Hypothalamus (tissue), 51 donors: ENCODE measurements at places on chromosomes 2 and 18.
A peak's percentile ranks its signal among the peaks of the same experiment; 100 is the strongest.

GRCh38 chr2:205582366-205582765, 99.9 kb upstream of the NRP2 start:
- no peak for DNase-seq

DNA sequence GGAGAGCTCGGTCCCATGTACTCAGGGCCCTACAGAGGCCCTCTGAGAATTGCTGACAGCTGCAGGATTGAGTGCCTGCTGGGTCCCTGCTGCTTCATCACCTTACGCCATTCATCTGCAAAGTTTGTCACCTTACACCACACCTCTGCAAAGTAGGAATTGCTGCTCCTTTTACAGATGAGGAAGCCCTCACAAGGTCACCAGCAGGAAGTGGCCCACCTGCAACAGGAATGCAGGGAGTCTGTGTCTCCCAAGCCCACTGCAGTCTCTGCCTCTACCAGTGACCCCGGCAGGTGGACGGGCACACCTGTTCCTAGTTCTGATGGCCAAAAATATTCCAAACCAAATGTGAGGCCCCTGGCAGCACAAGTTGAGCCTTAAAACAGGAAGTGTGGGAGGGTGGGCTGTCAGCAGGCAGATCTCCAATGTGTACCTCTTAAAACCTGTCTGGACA, 441.4 kb downstream of the NBAS start:
- no peak for DNase-seq

DNA sequence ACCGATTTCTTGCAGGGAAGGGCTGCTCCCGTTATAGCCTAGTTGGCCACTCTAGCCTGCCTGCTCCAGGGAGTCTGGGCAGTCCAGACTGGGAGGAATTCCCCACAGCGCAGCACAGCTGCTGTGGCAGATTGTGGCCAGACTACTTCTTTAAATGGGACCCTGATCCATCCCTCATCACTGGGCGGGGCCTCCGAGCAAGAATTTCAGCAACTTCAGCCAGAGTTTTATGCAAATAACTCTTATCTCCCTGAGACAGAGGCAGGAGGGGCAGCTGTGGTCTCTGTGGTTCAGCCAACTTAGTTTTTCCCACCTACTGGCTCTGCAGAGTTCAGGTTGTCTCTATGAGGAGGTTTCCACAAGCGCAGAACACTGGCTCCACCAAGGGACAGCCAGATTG, 1583.2 kb downstream of the SUCLG1 start:
- DNase-seq, result no peak

DNA sequence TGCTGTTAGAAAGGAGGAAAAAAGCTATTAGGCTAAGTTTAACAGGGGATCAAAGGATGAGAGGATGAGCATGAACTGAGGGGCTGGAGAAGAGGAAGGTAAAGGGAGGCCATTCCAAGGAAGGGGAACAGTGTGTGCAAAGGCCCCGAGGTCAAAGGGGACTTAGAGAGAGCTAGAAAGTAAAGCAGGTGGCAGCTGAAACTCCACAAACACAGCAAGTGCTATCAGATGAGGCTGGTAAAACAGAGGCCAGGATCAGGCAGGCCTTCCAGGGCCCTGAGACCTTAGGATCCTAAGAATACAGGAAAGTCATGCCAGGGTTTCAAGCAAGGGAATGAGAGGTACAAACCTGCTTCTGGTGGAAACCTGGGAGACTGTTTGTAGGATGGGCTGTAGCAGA, 5.8 kb downstream of the HDAC4 start:
- DNase-seq, result no peak

DNA sequence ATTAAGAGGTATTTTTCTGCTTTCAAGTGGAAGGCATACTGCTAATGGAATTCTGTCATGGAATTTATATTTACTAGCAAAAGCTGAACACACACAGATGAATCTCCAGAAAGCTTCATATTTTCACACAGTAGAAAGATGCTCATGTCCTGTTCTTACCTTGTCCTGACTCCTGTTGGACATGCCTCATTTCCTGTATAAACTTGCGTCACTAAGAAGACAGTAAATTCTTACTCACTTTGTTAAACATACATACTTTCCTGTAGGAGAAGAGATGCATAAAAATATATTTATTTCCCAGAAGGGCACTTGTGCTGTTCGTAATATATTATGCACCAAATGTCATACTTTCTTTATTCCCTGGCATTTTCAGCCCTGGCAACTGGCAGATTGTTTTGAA, 238.3 kb upstream of the RASGRP3 start:
- no peak for DNase-seq

GRCh38 chr2:226304308-226304707, 495.3 kb downstream of the IRS1 start:
- DNase-seq, result no peak

- no peak for DNase-seq
Observed at GRCh38 chr2:220857368-220857767, 714.7 kb downstream of the EPHA4 start.

- DNase-seq, result no peak
Observed at GRCh38 chr2:47302308-47302707, 100.6 kb upstream of the MSH2 start.

- no peak for DNase-seq
Observed at GRCh38 chr2:164847981-164848741, 6.5 kb upstream of the COBLL1 start.

GRCh38 chr2:96236882-96237281, 28.3 kb upstream of the STARD7 start:
- DNase-seq, result no peak

DNA sequence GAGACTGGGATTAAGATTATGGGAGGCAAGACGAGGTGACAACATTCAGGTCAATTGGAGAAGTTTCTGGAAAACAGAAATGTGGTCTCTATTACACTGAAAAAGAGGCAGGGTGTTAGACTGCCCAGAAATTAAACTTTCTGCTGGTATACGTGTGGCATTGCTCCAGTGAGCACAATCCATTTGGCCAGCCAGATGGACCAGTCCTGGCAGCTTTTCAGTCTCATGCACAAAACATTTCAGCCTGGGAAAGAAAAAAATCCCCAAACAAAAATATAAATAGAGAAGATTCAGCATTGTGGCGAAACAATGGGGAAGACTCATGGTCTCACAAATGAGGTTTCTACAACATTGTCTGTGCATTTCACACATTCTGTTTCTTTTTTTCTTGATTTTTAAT, 113.9 kb downstream of the HNMT start:
- peak; percentile 24 for DNase-seq

DNA sequence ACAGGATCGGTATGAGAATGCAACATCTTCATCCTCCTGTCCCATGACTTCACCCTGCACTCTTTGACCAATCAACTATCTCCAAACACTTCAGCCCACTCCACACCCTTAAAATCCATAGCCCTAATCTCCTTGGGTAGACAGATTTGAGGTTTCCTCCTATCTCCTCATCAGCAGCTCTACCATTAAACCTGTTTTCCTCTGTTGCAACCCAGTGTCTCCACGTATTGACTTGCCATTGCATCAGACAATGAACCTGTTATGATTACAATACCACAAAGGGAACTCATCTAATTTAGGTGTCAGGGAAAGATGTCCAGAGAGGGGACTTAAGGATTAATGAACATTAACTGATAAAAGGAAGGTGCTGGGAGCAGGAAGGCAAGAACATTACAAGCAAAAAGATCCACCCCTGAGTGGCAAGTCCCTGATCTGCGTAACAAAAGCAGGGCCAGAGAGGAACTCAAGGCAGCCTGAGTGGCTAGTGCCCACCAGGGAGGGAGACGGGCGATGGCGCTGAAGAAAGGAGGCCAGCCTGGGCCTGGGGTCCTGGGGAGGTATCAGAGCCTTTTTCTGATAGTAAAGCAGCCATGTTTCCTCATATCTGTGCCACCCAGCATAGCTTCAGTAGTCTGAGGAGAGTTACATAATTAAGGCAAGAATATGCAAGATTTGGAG, 44.6 kb downstream of the AKAIN1 start:
- DNase-seq, result no peak

- no peak for DNase-seq
Observed at GRCh38 chr2:201572846-201573508, 70.3 kb downstream of the TMEM237 start.

GRCh38 chr2:134207589-134208209, 46.2 kb upstream of the MGAT5 start:
- DNase-seq, result no peak

DNA sequence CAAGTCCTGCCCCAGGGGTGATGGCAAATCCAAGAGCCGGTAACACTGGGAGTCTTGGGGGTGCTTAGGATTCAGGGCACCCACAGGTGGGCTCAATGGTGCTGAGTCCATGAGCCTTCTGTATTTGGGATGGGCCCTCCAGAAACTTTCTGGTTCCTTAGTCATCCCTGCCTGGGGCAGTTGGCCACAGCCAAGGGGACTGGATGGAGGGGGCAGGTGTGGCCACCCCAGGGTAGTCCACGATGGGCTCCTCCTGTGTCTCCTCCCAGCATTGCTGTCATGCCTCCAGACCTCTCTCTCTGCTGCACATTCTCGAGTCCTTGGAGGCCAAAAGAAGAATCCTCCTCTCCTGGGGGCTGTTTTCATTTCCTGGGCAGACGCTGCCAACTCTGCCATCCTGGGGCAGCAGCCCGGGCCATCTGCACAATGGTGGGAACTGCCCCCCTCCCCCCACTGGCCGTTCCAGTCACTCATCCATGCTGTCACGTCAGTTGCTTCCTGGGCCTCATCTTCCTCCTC, 158.0 kb upstream of the TWIST2 start:
- DNase-seq, result no peak

- DNase-seq, result no peak
Observed at GRCh38 chr2:101047075-101047766, 45.1 kb downstream of the RPL31 start.

- no peak for DNase-seq
Observed at GRCh38 chr2:98508709-98509066, 64.0 kb downstream of the INPP4A start.

- DNase-seq, result peak; percentile 67
Observed at GRCh38 chr18:46555213-46555612, 101.8 kb downstream of the LOXHD1 start.
